Amniotic stem cell (primary cell): ENCODE measurements at places on chromosomes 6 and 20.

DNA sequence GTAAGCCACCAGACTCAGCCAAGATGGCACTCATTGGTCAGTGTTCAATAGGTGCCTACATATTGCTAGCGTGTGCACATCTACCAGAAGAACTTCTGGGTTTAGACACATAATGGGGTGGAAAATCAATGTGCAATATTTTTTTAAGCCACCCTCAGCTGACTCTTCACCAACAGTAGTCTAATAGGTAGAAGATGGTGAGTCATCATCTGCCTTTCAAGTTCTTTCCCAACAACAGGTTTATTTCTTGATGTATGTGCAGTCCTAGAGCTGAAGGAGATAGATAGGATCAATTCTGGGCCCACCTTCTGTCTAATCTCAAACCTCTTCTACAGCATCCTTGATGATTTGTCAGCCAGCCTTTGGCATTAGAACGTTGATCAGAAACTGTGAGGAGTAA lies 41.3 kb downstream of the IRAK1BP1 start:
- no peak for DNase-seq

DNA sequence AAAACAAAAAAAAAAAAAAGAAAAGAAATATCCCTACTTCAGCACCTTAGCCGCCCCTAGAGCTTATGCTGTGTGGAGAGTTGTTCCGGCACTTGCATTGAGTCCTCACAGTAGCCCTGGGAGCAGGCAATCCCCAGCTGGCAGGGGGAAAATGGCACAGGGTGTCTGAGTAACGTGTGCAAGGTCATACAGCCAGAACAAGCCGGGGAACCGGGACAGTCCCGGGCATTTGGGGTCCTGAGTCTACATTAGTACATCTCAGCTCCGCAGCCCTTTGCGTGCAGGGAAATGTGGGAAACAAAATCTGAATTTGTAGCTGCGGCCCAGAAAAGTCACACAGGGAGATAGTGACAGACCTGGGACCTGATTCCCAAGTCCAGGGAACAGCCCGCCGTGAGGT lies 3.4 kb downstream of the BAK1 start:
- DNase-seq, result no peak

DNA sequence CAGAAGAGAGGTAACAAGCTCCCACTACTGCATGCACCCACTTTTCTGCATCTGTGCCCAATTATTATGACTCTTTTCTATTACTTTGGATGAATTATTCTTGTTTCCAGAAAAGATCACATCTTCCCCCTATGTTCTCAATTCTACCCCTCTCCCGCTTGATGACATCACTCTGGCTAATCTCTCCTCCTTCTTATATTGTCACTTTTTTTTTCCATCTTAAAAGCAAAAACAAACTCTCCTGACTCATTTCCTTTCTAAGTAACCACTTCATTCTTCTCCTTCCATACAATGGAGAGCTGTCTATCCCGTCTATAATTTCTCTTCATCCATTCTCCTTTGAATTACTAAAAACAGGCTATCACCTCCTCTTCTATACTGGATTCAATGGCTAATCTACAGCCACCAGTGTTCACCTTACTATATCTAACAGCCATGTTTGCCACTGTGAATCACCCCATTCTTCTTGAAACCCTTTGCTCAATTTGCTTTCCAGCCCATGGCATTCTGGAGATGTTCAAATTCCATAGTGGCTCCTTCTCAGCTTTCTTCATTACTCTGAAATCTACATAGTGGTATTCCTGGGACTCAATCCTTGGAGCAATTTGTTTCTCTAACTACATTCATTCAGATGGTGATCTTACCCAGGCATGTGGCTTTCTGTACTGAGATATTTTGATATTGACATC lies 378.4 kb downstream of the ARHGAP18 start:
- DNase-seq, result no peak

DNA sequence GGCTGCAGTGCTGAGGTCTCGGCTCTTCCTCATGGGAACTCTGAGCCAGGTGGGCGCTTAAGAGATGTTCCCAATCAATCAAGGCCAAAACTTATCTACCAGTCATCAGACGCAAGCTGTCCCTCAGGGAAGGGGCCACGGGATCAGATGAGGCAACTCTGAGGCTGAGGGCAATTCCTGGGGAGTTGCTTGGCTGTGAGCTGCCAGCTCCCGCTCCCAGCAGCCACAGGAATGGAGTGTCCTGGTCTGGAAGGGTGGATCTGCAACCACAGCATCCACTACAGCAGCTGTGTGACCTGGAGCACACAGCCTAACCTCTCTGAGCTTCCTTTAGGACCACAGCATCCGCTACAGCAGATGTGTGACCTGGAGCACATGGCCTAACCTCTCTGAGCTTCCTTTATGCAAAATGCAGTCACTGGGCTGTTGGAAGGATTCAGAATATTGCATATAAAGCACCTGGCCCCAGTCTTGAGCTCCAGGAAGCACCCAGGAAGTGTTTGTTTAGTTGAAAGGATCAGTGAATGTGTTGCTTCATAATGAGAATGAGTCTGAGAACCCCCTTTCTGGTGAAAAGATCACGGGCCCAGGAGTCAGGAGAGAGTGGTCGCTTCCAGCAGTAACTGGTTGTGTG lies 60.9 kb downstream of the TFAP2C start:
- DNase-seq, result no peak

DNA sequence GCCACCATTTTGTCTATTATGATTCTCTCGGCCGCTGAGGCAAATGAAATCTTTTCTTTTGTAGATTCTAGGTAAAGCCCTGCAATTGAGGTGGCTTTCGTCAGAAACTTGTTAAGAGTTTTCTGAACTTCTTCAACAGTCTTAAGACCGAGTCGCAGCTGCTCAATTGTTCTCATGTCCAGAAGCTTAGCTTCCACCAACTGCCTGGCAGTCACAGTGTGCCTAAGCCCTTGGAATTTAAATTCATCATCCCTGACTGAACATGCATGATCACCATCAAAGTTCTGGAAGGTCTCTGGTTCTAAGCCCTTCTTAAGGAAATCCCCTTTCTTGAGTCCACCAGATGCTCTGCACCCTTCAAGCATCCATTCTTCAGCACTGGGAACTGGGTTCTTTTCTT lies 25.7 kb downstream of the DST start:
- DNase-seq, result no peak

DNA sequence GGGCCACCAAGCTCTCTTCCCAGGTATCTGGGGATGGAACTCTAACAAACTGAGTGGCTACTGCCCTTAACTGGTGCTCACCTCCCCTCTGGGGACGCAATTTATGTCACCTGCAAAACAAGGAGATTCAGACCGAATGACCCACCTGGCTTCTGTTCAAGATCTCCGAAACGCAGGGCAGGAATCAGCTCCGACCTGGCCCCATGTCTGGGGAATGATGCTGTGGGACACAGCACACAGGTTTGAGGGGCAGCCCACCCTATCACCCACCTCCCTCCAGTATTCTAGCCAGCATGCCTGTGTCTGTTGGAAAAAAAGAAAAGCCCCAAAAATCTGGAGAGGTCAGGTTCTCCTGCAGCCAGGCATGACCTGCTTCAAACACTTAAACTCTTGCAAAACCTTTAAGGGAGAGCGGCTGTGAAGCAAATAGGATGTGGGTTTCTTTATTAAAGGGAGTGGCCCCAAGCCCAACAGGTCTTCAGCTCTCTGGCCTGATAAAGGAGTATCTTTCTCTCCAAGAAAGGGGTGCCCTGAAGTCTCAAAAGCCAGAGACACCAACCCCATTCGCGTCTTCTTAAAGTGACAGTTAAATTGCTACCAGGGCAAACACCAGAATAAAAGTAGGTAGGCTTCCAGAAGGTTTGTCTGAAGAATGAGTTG lies 6.4 kb downstream of the PREX1 start:
- DNase-seq, result no peak

- DNase-seq, result no peak
Measured at GRCh38 chr6:145009711-145010110, 724.6 kb downstream of the UTRN start.

DNA sequence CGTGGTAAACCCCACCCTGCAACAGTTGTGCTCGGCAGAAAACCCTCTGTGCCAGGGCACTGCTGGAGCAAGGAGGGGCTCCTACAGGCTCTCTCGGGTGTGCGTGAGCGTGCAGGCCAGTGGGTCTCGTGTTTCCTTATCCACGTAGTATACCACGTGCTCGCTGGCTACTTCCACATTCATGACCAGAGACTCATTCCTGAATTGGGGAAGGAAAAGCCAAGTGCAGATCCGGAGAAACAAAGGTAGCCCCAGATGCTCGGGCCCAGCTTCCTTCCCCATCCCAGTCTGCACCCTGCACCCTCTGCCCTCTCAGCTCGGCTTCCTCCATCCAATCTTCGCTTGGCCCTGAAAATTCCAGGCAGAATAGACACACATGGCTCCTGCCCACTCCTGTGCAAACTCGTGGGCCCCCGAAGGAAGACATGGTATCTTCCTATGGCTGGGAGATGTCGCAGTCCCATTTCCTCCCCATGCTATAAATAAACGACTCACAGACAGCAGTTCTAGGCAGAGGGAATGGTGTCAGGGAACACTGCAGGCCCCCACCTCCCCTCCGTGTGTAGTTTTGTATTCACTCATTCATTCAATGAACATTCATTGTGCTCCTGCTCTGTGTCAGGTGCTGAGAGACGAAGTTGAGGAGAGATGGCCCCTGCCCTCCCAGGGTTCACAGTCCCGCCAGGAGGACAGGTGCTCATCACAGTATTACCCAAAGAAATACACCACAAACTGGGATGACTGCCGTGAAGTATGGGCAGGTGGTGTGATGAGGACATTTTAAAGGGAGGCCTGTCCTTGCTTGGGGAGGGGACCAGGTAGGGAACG lies 29.6 kb downstream of the NPEPL1 start:
- DNase-seq, result no peak

GRCh38 chr6:21560249-21560648 lies 33.3 kb upstream of the SOX4 start:
- DNase-seq, result no peak

- no peak for DNase-seq
Measured at GRCh38 chr6:16851758-16852157, 90.5 kb upstream of the ATXN1 start.

GRCh38 chr6:1468126-1468525 lies 78.8 kb downstream of the FOXF2 start:
- no peak for DNase-seq

DNA sequence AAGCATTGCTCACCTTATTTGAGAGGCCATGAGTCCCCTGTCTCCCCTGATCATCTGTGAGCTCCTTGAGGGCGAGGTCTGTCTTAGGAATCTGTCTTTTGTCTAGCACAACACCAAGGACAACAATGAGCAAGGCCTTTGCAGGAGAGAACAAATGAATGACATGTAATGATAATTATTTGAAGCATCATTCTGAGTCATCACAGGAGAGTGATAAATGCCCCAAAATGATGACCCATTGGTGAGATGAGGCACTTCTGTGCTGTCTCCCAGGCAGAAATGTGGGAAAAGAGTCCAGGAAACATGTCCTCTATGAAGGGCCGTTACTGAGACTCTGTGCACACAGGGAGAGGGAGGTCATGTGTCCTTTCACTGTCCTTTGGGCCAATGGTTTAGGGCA lies 105.2 kb upstream of the LRFN2 start:
- no peak for DNase-seq

DNA sequence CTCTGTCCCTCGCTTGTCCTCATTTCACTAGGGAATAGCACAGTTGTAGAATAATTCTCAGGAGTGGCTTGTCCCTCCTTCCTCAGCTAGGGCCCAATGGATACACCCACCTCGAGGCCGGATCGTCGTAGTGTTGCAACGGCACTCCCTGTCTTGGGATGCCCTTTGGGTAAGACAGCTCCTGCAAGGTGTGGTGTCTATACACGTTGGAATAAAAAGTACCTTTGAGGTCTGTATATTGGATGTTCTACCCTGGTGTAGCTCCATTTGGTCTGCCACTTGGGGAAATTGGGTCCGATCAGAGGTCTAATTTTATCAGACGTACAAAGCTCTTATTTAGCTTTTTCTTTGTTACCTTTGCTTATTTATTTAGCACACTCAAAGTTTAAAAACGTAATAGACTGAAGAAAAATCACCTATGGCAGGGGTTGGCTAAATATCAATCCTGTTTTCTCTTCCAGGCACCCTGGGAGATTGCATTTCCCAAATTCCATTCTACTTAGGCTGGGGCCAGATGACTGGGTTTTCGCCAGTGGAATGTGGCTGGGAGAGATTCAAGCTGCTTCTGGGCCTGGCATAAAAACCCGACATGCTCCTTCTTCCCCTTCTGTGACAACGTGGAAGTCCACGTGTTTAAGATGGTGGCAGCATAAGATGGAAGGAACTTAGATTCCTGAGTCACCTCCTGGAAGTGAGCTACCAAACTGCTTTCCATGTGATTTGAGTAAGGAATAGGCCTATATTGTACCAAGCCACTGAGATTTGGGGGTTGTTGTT lies 82.3 kb upstream of the CD83 start:
- DNase-seq, result peak; percentile 57

DNA sequence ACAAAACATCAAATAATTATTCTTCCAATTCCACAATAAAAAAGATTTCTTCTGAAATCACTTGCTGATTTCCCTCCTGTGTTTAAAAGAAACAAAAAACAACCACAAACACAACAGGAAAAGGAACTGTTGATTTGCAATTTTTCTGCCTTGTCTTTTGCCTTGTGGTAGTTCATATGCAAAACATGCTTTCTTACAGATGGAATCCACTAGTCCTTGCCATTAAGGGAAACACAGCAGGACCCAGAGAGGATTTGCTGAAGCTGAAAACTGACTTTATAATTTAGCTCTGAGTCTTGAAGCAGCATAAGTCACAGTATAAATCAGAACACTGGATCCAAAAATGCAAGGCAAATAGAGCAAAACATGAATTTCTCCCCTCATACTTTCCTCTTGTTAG lies 328.8 kb downstream of the PHF3 start:
- DNase-seq, result no peak

GRCh38 chr6:134324766-134325165 lies 6.9 kb upstream of the SGK1 start:
- no peak for DNase-seq

- DNase-seq, result no peak
Measured at GRCh38 chr6:127934956-127935355, 34.1 kb upstream of the THEMIS start.

GRCh38 chr6:111825439-111826086 lies 47.7 kb downstream of the FYN start:
- DNase-seq, result no peak

DNA sequence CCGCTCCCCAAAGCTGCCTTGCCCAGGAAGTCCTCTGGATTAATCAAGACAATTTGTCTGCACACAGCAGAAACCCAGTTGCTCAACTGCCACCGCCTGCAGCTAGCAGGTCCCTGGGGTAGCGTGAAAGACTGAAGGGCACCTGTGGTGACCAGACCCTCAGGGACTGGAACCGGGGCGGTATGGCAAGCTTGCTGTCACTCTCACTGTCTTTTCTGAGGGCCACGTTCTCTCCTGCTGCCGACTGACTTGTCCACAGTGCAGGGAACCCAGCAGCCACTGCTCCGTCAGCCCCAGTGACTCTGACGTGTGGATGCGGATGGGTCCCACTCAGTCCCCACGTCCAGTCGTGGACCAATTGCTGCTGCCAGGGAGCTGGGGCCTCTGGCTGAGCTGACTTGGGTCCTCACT lies 72.8 kb upstream of the PMEPA1 start:
- DNase-seq, result no peak
